ENCODE measurements at places on chromosomes 2 and 18.

DNA sequence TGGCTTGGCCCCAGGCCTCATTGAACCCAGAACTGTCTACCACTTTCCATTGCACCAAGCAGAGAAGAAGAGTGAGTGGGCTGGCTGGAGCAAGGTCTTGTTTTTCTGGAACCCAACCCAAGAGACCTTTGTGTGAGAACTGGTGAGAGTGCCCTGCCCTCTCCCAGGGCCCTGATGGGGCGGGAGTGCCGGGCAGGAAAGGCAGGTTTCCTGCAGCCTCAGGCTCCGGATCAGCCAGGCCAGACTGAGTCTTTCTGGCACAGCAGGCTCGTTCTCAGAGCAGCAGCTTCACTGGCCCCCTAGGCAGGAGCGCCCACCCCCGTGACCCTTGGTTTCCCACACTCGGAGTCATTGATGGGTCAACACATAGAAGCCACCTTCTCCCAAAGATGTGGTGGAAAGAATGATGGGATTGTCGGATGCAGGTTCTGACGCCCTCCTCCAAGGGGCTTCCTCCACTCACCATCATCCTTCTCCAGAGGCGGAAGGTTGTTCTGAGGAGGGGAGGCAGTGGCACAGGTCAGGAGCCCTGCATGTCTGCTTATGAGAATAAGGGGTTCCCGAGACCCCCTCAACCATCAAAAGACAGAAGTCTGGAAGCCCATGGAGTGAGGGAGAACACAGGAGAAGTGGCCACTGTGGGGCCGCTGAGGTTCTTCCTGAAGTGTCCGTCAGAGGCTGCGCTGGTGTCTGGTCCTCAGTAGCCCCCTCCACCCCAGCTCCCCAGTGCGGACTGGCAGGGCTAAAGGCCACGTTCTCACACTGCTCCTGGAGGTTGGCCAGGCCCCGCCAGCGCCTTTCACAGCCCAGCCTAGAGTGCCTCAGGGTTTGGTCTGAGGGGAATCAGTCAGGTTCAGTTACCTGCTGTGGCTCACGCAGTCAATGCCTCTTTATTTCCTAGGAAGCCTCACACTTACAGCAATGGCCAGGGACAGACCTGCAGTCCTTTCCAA is 62.8 kb upstream of the LAPTM4A start:
- DNase-seq: no peak

GRCh38 chr18:39705362-39705761 is 2139.8 kb upstream of the CELF4 start:
- no peak for DNase-seq

DNA sequence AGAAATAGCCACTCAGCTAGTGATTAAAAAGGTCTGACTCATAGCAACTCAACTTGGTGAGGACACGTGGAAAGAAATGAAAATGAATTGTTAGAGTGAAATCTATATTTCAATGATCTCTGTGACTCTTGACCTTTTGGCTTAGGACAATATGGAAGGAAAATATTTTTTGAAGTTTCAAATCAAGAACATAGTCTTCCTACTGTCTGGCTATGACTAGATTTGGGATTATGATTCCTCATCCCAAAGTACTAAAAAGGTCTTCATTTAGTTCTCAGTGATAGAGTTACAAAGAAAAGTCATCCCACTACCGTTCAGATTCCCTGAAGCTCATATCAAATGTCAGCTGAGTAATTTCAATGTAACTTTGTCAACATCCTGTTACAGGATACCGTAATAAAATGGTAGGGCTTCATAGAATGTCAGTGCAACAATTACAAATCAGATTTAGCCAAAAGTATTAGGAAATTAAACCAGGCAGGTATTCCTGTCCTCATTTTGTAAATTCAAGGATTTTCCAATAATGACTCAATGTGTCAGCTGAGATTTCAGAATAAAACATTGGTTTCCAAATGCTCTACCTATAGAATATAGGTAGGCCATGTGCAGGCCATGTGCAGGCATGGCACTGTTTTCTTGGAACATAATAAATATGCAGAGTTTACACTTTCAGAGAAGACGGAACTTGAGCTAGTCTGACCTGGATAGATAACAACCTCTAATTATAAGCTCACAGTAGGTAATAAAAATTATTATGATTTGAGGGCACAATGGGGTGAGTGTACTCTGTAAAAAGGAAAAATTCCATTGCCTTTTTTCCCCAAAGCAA is 36.0 kb downstream of the ANKRD29 start:
- DNase-seq: no peak

GRCh38 chr2:134200036-134200618 is 53.7 kb upstream of the MGAT5 start:
- DNase-seq: no peak

DNA sequence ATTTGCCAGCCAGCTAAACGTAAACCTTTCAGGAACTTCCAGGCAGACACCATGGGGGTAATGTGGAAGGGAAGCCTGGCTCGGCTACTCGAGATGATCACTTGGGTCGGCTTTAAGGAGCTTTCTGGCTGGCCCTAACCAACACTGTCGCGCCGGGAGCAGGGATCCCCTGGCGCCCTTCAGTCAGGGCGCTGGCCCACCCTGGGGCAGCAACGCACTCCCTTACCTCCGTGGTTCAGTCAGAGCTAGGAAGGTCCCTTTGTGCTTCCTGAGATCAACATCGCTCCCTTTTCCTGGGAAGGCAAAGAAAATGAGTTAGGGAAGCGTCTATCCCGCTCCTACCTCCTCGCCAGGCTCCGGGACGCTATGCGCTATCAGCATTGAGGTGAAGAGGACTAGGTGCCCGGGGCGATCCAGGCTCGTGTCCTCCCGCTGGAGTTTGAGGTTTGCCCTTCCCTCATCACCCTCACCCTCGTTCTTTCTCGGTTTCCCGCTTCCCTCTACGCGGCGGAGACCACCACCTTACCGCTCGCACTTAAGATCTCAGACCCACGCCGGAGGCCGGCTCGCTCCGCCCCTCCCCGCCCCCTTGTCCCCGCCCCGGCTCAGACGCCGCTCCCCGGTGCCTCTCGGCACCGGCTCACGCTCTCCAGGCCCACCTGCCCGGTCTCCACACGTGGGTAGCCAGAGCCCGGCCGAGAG is 449 bp upstream of the ATRAID start:
- DNase-seq: no peak

GRCh38 chr2:215425021-215425782 is 10.7 kb downstream of the FN1 start:
- no peak for DNase-seq
